ENCODE measurements at places on chromosomes 6 and 20. TPM values are rescaled to one million over a fixed set of nuclear protein-coding genes. Genes with fewer than 3 reads are reported as not detected.

DNA sequence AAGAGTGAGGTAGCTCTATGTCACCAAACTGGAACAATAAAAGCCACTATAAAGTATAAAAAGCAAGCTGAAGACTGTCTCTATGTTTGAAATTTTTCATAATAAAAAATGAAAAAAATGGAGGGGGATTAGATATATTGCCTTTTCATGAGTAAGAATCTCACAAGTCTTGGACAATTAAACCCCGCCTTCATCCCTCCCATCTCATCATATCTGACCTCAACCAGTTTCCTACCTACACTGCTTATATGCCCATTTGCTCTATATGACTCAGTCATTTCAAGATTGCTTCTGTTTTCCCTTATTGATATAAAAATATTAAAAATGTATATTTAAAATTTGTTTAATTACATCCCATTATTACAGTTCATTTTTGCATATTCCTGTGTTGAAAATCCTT, 2.9 kb upstream of the TRIM39 start:
- no peak for DNase-seq

DNA sequence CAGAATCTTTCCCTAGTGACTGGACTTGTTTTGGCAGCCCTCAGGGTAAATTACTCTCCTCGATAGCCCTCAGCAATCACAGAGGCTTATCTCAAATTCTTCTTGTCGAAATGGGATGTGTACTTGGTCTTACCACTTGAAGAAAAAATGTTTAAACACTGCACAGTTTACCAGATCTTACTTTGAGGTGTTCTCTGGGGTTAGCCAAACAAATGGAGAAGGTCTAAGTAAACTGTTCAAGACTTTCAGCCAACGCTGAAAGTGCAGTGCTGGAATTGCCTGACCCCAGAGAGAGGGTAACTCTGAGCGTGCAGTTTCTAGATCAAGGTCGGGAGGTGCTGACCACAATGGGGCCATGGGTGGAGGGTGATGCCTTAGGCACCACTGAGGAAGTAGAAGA, 39.2 kb downstream of the MYLIP start:
- no peak for DNase-seq

Gene PGBD1
- 5.2 TPM for total RNA-seq

GRCh38 chr6:136201732-136202131, 48.4 kb downstream of the MTFR2 start:
- no peak for DNase-seq

- no peak for DNase-seq
Measured at GRCh38 chr20:46894579-46894958, at the start of gene EYA2. TSS of gene EYA2 (plus strand) at chr20:46894843. CDS start at chr20:46990011, 95,168 bp downstream.

Gene PSORS1C2
- not detected for total RNA-seq

DNA sequence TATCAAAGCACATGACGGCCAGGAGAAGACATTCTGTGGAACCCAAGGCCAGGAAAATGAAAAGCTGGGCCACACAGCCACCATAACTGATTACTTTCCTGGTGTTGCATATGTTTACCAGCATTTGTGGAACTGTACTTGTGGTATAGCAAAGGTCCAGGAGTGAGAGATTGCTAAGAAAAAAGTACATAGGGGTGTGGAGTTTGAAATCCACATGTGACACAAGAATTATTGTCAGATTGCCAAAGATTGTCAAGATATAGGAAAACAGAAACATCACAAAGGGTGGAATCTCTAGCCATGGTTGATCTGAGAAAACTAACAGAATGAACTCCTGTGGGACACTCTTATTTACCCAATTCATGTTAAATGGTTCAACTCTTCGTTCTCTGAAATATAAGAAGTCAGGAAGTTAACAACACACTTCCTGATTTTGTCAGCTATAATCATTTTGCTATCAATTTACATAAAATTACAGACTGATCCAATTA, at the start of gene OR2B2:
TSS of gene OR2B2 (minus strand) at position 441 of the 491 bp plus-strand sequence. CDS start at position 364, 77 bp downstream.
- DNase-seq: no peak

- no peak for DNase-seq
Measured at GRCh38 chr6:116120430-116120829, 5.5 kb downstream of the COL10A1 start.

Gene CNR1
- 6.1 TPM for total RNA-seq

Gene C4B
- total RNA-seq: 23.1 TPM

DNA sequence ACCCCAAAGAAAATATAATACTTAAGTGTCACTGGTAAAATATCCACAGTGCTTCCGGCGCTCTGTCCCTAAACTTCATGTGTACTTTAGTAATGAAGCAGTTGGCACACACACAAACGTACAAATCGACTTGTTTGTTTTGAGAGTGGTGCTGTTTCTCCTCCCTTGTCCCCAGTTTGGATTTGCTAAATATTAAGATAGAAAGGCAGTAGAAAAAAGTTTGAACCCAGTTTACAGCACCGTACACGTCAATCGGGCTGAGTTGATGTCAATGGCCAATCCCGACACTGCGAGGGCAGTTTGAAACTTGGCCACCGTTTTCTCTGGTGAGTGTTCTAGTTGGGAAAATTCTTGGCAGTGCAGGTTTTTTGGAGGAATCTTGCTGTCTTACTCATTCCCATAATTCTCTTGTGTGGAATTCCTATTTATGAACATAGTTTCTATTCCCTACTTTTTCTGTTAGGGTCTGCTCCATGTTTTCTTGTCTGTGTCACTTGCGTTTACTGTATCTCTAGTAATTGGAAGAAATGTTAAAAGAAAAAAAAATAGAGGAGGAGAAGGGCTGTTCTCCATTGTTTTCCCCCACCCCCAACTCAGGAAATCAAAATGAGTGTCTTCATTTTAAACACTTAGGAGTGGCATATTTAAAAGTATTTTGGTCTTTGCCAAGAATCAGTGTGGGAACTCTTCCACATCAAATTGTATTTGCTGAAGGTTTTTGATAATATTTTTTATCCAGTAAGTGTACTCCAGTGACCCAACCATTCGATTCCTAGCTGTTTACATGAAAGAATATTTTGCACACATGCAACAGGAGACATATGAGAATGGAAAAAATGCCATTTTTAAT, 72.3 kb downstream of the OR2B2 start:
- no peak for DNase-seq

DNA sequence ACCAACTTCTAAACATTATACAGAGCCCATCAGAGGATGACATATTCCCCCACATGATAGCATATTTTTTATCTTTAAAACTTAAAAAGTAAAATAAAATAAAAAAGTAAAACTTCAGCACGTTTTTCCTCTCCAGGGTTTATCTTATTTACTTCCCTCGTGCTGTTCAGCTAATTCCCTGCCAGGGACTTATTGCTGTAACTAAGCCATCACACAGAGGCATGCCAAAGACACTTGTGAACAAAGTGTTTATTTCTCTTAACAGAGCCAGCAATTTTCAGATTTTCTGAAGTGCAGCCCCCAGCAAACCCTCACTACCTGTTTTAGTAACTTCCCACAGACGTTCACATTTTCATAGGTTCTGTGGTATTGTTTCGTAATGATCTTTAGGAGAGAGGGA, 293.8 kb downstream of the ZNF217 start:
- DNase-seq: no peak

GRCh38 chr6:44309092-44309491, 4.1 kb downstream of the AARS2 start:
- no peak for DNase-seq

- DNase-seq: no peak
Measured at GRCh38 chr6:46175976-46176375, 5.2 kb upstream of the ENPP5 start.

Gene SLC12A5
- not detected for total RNA-seq

Gene TREM2
- 5.2 TPM for total RNA-seq

Gene BTN1A1
- not detected for total RNA-seq

DNA sequence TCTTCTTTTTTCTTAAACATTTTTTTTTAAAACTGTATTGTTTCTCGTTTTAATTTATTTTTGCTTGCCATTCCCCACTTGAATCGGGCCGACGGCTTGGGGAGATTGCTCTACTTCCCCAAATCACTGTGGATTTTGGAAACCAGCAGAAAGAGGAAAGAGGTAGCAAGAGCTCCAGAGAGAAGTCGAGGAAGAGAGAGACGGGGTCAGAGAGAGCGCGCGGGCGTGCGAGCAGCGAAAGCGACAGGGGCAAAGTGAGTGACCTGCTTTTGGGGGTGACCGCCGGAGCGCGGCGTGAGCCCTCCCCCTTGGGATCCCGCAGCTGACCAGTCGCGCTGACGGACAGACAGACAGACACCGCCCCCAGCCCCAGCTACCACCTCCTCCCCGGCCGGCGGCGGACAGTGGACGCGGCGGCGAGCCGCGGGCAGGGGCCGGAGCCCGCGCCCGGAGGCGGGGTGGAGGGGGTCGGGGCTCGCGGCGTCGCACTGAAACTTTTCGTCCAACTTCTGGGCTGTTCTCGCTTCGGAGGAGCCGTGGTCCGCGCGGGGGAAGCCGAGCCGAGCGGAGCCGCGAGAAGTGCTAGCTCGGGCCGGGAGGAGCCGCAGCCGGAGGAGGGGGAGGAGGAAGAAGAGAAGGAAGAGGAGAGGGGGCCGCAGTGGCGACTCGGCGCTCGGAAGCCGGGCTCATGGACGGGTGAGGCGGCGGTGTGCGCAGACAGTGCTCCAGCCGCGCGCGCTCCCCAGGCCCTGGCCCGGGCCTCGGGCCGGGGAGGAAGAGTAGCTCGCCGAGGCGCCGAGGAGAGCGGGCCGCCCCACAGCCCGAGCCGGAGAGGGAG, 580 bp downstream of the VEGFA start:
- no peak for DNase-seq

DNA sequence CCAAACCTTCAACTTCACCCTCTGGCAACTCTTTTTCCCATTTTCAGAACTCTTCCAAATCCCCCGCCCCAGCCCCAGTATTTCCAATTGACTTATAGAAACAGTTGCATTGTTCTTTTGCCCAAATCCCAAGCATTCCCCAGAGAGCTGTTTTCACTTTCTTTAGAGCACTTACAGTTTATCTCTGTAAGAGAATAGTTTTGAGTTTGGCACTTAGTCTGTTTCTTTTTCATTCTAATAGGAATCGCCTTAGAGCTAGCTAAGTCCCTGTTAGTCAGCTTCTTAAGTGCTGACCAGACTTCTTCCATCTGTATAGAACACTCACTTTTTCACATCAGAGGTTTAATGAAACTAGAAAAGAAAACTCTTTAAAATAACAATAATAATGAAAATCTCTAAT, 374.2 kb upstream of the FLRT3 start:
- no peak for DNase-seq

- no peak for DNase-seq
Measured at GRCh38 chr6:133251688-133252087, 10.5 kb downstream of the EYA4 start.

Gene PROKR2
- not detected for total RNA-seq

DNA sequence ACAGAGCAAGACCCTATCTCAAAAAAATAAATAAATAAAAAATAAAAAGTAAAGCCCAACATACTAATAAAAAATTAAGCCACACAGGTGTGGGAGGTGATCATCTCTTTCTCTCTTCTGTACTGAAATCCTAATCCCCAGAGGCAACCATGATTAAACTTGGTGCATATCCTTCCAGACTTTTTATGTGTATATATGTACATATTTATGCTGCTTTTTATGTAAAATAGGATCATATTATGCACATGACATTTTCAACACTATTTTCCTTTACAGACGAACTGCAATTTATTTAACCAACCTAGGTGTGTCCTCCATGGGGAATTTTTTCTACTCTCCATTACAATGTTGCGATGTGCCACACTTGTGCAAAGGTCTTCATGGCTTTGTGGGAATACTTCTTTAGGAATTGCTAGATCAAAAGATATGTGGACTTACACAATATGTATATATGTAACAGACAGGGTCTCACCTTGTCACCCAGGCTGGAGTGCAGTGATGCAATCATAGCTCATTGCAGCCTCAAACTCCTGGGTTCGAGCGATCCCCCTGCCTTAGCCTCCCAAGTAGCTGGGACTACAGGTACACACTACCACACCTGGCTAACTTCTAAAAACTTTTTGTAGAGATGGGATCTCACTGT, 23.7 kb downstream of the RMND1 start:
- DNase-seq: no peak

- no peak for DNase-seq
Measured at GRCh38 chr6:139395891-139396301, 21.4 kb upstream of the CITED2 start.

- no peak for DNase-seq
Measured at GRCh38 chr6:155033021-155033791, 38.1 kb downstream of the TIAM2 start.

GRCh38 chr6:17484201-17484849, 90.9 kb downstream of the CAP2 start:
- peak; percentile 16 for DNase-seq

- no peak for DNase-seq
Measured at GRCh38 chr20:3987296-3987695, 28.1 kb downstream of the RNF24 start.

Gene YWHAB
- 87.4 TPM for total RNA-seq

DNA sequence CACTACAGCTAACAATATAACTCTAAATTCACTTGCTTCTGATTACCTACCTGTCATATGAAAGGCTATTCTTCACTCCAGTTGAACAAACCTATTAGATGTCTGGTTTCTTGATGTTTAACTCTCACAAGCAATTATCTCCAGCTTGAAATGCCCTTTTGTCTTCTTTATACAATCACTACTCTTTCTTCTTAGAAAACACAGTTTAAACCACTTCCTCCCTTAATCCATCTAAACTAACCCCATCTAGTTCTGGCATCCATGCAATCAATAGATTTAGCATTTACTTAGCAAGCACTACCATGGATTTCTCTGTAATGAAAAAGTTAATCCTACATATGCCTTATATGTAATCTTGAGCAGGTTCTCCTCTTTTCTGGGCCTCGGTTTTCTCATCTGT, 127.3 kb downstream of the ATXN1 start:
- no peak for DNase-seq

DNA sequence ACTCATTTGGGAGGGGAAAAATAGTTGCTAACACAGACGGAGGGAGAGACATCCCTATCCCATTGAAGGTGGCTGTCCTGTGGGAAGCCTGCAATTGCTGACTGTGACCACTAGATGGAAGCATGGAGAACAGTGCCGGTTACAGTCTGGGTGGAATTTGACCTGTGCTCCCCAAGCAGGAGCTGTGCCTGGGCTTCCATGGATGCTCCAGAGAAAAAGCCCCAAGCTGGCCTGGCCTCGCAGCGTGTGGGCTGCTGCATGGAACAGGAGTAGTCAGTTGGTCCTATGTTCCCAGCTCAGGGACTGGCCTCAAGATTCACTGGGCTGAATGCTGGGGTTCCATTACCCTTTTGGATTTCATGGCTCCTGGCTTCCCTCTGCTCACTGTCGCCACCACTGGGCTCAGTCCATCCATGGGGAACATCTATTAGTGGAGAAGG, 116.3 kb upstream of the CHD6 start:
- DNase-seq: no peak

GRCh38 chr20:47849596-47849995, 64.3 kb upstream of the SULF2 start:
- DNase-seq: no peak

GRCh38 chr6:42079941-42080464, 29.7 kb downstream of the TAF8 start:
- no peak for DNase-seq

- DNase-seq: no peak
Measured at GRCh38 chr20:51703400-51704287, 64.5 kb downstream of the ATP9A start.

DNA sequence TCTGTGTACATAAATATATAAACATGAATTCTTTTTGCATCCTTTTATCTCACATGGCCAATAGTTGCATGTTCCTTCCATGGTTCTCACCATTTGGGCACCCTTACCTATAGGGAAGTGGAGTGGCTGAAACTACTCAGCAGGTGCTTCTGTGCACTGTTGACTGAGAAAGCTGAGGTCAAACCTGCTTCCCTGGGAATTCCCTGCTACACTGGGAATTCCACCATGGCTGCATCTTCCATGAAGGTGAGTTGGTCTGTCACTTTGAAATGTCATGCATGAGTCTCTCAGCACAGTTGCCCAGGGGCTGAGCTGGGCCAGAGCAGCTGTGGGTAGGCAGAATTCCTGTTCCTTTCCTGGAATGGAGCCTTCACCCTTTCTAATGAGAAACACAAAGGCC, 193.8 kb upstream of the PRSS16 start:
- no peak for DNase-seq

Gene POU5F1
- total RNA-seq: 0.98 TPM

Gene LAMA5
- 150 TPM for total RNA-seq

Data from vagina (tissue), 2 donors.